ENCODE measurements at places on chromosomes 4 and X.

DNA sequence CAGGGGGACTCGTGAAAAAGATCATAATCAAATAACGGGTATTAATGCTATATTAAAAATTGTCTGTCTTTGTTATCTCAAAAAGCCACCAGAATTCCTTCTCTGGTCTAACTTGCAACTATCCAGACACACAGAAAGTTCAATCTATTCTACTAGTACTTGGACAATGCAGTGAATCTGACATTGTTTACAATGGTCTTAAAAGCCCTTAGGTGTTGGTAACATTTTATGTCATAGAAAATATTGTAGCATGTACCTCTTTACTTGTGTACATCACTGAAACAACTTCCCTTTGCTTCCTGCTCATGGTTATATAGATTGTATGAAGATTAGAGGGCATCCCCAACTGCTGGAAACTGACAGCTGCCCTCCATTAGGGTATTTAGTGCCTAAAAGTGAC, 71.1 kb upstream of the PPP3CA start:
- no peak for DNase-seq

DNA sequence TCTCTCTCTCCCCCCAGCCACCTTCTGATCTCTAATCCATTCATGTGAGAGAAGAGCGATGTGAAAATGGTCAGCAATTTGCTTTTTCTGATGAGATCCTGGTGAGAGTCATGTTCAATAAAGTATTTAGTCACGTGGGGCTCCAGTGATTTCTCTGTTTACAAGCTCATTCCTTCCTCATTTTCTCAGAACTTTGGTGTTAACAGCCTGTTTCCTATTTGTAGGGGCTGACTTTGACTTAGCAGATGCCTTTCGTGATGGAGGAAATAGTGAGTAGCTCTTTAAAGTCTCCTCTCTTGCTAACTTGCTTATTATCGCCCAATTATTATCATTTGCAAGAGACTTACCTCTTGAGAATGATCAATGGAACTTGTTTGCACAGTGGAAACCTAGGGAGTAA, 72.6 kb upstream of the CD99 start:
- no peak for DNase-seq

DNA sequence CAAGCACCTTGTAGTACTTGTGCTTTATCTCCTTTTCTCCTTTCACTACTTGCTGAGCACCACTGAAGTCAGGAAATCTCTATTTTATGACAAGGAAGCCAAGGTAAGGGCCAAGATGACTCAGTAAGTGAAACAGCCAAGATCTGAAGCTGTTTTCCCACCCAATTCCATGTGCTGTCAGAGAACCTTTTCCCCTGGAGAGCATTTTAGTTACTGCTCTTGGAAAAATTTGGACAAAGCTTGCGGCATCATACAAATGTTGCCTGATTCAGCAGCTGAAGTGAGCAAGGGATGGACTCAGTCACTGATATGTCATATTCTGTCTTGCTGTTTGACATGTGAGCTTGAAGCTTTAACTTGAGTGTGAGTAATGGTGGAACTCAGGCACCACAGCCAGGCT, 391.4 kb downstream of the RAB28 start:
- no peak for DNase-seq

DNA sequence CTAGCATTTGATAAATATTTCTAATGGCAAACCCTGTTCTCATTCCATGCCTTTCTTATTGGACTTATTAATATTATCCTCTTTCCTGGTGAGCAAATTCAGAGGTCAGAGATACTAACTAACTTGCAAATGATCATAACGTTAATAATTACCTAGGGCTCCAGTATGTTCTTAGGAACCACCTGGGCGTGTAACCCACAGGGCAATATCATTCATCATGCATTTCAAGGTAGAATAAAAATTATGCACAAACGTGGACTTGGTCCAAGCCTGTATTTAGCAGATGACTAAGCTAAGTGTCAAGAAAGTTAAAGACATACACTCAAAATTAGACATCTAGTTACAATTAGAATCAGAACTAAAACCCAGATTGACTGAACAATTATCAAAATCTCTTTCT, 850.1 kb downstream of the TRIML1 start:
- DNase-seq: peak; percentile 91

DNA sequence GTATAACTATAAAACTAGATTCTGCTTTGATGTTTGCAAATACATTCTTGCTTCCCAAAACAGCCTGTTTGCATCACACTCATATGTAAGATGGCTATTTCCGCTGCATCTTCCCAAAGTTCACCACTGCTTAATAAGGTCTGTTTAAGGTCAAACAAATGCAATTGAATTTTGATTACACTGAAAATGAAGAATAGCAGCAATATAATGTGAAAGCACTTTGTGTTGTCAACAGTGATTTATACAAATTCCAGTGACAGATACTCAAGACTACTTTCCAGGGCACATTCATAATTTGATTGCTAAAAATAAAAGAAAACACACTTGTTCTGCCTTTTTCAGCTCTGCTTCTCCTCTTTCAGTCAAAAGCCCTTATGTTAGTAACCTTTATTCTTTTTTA, 8.1 kb upstream of the PGAM4 start:
- DNase-seq: no peak

DNA sequence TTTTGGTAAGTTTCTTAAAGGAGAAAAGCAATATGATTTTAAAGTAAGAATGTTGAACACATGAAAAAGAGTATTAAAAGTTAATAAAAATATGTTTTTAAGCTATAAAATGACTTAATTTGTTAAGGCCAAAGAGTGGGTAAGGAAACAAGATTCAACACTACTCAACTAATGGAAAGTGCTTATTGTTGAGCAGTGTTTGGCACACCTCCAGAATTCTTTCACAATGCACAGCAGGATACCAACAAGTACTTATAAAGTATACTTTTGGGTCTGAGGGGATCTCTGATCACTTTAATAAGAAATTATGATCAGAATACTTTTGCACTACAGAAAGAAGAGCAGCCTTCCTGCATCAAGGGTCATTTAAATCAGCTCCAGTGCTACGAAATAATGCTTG, 5.9 kb downstream of the LAMP2 start:
- DNase-seq: peak; percentile 73

Data from epithelial cell of esophagus (primary cell).